AG08396 (cell line): ENCODE measurements at places on chromosomes 2 and 18.

GRCh38 chr18:6616981-6617380 is 112.5 kb upstream of the ARHGAP28 start:
- no peak for DNase-seq

DNA sequence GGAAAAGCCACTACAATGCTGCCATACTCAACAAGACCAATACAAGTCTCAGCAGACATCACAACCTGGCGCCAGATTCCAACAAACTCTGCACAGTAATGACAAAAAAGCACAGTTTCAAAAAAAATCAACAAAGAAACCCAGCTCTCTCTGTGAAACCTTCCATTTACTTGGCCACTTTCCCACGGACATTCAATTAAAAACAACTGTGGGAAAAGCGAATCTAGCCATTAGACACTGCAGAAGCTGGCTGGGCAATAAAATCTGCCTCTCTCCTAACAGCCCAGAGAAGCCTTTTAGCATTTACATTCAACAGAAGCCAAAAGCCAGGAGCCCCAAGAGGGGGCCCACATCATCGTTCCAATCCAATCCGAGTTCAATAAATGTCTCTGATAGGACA is 128.9 kb downstream of the HDAC4 start:
- no peak for DNase-seq

DNA sequence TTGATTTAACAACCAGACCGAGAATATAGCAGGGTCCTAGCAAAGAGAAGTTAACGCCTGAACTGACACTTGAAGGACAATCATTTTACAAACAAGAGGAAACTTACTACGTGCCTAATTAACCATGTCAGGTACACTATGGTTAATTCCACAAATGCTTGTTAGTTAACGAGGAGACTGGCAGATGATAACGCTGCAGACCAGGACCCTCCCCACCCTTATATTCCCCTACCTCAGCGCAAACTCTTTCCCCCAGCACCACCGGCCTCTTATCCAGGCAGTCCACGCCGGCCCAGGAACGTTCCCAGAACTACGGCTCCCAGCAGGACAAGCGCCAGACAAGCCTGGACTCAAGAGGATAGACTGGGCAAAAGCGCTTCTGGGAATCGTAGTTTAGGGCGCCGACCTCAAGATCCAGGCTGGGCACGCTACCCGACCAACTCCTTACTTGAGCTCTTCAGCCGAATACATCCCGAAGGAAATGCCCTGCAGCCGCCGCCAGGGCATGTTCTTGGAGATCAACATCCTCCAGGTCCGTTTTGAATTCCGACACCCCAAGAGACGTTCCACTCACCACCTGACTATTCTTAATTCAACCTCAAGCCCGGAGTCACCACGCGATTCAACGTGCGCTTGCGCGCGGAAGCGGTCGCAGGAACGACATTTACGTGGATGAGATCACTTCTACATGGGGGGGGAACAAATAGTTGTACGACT is at the start of gene POLR1A:
TSS of gene POLR1A (minus strand) at position 635 of the 717 bp plus-strand sequence. CDS start at position 525, 110 bp downstream.
- DNase-seq, result peak; percentile 79

- DNase-seq, result no peak
Observed at GRCh38 chr2:113173542-113174375, at the start of gene PSD4. PSD4 (plus strand) TSS chr2:113173971; CDS start chr2:113182457, 8,486 bp downstream.

DNA sequence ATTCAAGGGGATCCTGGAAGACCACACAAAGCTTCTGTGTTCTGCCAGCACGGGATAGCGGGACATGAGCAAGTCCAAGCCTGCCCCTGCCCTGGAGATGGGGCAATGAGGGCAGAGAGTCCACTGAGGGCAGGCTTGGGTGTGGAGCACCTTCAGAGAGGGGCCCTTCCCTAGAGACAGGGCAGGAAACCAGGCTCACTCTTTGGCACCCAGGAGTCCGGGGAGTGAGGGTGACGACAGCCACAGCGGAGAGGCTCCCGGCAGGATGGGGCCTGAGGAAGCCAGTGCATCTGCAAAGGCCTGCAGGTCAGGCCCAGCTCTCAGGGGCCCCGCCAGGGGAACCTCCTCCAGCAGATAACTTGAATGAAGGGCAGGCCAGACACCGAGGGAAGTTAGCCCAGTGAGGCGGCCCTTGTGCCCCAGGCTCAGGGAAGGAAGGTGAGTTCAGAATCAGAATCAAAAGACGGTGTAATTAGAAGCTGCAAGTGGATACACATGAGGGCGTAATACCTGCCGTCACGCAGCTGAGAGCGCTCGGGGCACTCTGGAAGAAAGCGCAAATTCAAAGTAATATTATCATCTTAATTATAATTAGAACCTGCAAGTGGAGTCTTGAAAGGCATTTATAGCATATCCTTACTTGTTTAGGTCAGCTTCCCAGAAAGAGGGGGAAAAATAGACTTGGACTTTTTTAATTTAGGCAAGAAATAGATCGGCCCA is 142.6 kb upstream of the LGALSL start:
- DNase-seq, result no peak

GRCh38 chr2:17689010-17689409 is 64.6 kb downstream of the SMC6 start:
- DNase-seq, result no peak

GRCh38 chr18:54086046-54086802 is 138.2 kb downstream of the MBD2 start:
- no peak for DNase-seq

DNA sequence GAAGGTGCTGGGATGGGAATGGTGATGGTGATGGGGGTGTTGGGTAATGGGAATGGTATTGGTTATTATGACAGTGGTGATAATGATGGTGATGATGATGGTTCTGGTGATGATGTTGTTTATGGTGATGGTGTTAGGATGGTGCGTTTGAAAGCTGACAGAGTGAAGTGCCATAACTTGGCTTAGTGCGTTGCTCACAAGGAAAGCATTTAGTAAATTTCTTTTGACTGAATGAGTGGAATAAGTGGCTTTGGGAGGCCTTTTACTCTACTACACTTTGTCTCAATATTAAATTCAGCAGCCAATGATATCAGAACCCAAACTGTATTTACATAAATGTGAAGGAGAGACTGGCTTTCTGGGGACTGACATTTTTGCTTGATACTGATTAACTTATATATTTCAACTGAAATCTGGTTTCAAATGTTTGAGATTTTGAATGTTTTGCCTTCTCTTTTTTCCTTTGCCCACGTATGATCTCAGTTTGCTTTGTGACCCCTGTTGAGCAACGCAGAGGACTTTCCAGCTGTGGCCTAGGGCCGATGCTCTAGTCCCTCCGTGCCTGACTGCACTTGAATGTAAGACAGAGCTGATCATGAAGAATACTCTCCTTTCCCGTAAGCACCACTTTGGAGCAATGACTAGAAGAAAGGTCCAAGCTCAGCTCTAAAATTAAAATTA is 128.5 kb upstream of the SH3BP4 start:
- DNase-seq, result no peak

DNA sequence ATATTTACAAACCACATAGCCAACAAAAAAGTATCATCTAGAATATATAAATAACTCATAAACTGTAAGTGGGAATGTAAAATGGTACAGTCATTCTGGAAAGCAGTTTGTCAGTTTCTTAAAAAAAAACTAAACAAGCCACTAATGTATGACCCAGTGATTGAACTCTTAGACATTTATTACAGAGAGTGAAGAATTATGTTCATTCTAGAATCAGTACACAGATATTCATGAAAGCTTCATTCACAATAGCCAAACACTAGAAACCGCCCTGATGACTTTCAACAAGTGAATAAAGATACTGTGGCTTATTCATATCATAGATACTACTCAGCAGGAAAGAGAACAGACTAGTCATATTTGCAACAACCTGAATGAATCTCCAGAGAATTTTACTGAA is 1541.5 kb downstream of the LRP1B start:
- DNase-seq, result no peak

- DNase-seq, result no peak
Observed at GRCh38 chr2:117718048-117718447, 96.4 kb upstream of the DDX18 start.

DNA sequence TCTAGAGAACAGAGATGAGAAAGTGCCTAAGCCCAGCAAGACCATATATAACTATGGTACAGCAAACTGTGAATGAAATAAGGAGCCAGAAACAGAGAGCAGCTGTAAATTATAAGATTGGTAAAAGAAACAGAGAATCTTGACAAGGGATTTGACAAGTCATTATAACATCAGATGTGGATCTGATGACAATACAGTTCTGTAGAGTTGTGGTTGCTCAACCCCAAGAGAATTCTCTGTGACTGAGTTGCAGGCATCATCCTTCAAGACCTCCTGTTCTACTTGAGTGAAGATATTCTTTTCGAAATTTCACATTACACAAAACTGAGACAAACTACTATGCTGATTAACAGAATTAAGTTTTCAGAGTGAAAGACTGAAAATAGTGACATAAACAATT is 343.1 kb upstream of the SLC39A10 start:
- no peak for DNase-seq

DNA sequence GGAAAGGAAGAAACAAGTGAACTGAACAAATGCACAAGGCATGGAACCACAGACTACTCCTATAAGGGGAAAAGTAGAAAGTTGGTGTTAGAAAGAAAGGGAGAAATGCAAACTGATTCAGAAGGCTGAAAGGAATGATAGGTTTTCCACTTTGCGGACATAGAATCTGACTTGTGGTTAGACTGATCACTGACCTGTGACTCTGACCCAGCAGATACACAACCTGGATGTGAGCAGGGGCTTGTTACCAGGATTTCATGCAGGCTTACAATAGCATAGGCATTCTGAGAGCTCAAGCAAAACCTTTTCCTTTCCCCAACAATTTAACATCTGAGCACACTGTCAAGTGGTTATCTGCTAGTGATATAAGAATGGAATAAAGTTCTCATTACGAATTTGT is 237.0 kb upstream of the CDH20 start:
- DNase-seq, result no peak

DNA sequence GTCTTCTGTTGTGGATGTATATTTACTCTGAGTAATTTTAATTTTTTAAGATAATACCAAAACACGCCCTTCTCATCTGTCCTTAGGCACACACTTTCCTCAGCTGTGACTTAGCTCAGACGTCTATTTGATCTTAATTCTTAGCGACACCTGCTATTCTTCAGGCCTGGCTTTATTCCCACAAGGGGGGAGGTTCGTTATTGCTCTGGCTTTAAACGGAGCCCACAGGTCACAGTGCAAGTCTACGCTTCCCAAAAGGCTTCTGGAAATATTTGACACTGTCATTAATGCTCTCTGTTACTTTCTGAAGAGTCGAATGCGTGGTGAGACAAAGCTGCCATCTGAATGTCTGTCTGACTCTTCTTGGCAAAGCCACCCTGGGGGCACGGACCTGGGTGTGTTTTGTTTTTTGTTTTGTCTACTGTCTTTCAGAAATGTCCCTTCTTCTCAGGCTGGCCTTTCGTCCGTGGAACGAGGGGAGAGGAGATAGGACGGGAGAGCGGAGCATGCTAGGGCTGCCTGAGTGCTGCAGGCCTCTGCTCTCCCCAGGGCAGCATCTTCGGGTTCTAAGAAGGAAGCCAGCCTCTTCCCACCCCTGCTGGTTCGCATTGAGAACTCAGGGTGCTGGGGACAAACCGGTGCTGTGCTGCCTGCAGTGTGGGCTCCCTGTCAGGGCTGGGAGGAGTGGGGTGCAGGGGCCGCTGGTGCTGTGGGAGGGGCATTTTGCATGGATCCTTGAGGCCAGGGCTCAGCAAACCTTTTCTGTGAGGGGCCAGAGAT is 61.9 kb downstream of the ASAP2 start:
- no peak for DNase-seq

GRCh38 chr18:616380-616995 is 19.7 kb downstream of the CLUL1 start:
- DNase-seq, result peak; percentile 37
